Activated T-cell treated with anti-CD3 and anti-CD28 coated beads for 1 hour (primary cell): ENCODE measurements at places on chromosomes 16 and 17.

GRCh38 chr16:3143598-3144320 is 8.9 kb downstream of the ZNF213 start:
- no peak for DNase-seq

- no peak for DNase-seq
These were observed 33.8 kb downstream of the MARCHF10 start for GRCh38 chr17:62774338-62774737.

GRCh38 chr16:11976850-11977375 is 379 bp downstream of the SNX29 start:
- no peak for DNase-seq

GRCh38 chr17:44677136-44677535 is 12.4 kb downstream of the CCDC43 start:
- DNase-seq, result no peak

GRCh38 chr17:2335726-2336214 is 487 bp downstream of the TSR1 start:
- DNase-seq, result no peak

GRCh38 chr16:73058616-73059409 is 10.9 kb upstream of the ZFHX3 start:
- DNase-seq, result no peak

- no peak for DNase-seq
These were observed 15.6 kb downstream of the TLE7 start for GRCh38 chr16:71426069-71426879.

- no peak for DNase-seq
These were observed 20.1 kb downstream of the ZNF276 start for GRCh38 chr16:89741342-89742014.

GRCh38 chr17:40827746-40828453 is 5.5 kb upstream of the KRT10 start:
- DNase-seq, result no peak

DNA sequence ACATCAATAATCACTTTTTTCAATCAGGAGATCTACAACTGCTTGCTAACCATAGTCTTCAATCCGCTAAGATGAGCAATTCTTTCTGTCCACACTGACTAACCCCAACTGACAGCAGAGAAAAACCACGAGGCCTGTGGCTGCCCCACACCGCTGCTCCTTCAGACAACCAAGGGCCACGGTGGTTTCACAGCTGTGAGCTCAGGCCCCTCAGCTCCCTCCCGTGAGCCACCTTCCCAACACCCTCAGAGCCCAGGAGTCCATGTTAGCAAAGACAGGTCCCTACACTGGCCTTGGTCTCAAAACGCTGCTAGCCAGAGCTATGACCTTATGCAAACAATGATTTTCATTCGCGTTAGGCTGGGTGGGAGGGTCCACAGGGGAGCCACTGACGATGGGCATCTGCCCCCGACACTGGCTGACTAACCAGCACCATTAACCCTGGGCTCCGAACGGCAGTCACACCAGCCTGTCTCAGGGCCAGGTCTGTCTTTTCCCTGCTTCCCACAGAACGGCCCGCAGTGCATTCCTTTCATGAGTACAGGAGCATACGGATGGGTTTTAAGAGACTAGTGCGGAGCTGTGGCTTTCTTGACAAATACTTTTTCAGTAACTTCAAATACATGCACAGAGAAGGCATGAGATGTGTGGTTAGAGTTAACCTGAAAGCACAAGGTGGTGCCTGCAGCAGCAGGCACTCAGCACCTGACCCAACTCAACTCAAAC is 67.3 kb downstream of the ANKRD11 start:
- DNase-seq, result no peak

GRCh38 chr16:24729951-24730815 is 732 bp downstream of the TNRC6A start:
- peak; percentile 23 for DNase-seq

- no peak for DNase-seq
These were observed 10.8 kb downstream of the RCVRN start for GRCh38 chr17:9894231-9894630.

GRCh38 chr17:5042157-5043022 is 7.2 kb upstream of the SLC52A1 start:
- no peak for DNase-seq

DNA sequence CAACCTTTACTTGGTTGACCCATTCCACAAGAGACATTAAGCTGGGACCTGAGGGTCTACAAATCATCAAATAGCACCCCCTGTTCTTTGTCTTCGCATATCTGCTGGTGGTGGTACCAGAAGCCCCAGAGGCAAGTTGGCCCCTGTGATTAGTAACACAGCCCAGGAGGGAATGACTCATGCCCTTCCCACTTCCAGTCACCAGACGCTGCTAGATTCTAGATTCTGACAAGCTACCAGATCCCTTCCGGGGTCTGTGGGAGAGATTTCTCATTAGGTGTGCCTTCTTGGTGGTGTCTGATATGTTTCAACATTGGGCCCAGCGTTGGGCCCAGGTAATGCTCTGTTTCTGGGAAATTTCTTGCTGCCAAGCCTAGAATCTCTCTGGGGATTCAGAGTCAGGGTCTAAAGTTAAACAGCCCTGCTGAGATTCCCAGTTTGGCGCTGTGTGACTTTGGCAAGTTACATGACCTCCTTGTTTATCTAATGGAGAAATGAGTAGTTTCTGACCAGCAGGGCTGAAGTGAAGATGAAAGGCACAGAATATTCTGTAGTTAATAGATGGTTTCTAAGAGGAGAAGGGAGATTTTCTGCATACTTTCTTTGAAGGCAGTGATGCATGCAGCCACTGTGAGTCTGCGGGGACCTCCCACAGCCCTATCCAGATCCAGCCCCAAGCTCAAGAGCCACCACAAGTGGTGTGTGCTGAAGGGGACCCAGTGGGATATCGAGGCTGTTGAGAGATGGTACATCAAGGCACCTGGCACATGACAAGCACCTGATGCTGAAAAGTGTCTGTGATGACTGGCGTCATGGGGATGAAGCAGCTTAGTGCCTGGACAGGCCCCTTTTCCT is 3.9 kb downstream of the TRPV2 start:
- no peak for DNase-seq

DNA sequence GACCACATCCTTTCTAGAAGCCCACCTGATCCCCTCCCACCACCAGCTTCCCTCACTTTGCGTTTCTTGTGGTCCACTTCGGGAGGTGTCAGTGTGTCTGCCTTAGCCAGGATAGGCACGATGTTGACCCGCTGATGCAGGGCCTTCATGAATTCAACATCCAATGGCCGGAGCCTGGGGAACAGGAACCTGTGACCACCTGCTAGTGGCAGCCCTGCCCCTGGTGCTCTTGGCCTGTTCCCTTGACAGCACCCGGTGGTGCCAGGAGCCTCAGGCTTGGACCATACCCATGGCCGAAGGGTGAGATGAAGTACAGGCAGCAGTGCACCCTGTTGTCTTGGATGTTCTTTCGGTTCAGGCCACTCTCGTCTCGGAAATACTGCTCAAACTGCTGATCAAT is 7.2 kb upstream of the MTMR4 start:
- DNase-seq, result no peak

- DNase-seq, result no peak
These were observed 41.8 kb upstream of the SEC14L1 start for GRCh38 chr17:77098884-77099545.

GRCh38 chr16:9264067-9264466 is 172.6 kb downstream of the HAPSTR1 start:
- DNase-seq, result no peak

DNA sequence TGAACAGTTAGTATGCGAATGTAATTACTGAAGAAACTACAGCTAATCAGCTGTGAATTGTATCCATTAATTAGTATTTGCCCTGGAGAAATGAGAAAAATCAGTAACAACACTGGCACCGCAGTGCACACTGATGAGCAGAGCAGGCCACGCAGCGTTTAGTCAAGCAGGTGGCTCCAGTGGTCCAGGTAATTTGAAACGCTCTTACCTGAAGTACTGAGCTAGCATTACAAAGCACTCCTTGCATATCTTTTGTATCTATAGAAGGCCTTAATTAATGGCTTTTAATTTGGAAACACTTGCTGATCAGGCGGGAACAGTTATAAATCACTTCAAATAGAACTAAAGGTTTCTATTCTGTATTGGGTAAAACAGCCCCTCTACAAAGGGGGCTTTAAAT is 76.4 kb downstream of the TOX3 start:
- no peak for DNase-seq

DNA sequence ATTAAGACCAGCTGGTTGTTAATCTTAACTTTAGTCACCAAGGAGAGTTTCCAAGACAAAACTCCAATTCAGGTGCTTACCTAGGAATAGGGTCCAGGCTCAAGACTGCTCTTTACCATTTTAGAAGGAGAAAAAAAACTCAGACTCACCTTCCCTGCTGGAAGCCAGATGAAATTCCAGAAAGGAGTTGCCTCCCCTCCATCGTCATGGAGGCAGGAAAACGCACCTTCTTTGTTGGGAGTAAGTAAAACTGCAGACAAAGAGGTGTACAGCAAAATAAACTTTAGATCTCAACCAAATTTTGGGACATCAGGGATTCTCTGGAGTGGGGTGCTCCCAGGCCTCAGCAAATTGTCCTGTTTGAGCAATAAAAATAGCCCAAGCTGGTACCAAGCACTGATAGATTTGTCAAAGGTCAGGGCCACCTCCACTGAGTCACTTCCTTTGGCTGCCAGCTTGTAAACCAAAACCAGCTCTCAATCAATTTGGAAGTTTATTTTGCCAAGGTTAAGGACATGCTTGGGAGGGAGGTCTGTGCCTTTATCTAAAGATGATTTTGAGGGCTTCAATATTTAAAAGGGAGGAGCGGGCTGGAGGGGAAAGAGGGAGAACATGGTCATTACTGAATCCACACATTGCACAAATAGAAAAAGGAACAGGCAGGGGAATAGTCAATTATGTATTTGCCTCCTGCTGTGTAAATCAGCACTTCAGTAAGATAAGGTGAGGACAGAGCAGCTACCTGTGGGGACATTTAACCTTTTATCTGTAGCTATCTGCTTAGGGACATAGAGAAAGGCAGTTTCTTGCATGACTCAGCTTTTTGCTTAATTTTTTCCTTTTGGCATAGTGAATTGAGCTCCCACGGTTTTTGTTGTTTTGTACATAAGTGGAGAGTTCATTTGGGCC is 1.5 kb upstream of the ALDH3A2 start:
- DNase-seq, result no peak

GRCh38 chr17:73423159-73423715 is 111.4 kb upstream of the CDC42EP4 start:
- no peak for DNase-seq

GRCh38 chr17:35084987-35085386 is 21.5 kb upstream of the RFFL start:
- no peak for DNase-seq

DNA sequence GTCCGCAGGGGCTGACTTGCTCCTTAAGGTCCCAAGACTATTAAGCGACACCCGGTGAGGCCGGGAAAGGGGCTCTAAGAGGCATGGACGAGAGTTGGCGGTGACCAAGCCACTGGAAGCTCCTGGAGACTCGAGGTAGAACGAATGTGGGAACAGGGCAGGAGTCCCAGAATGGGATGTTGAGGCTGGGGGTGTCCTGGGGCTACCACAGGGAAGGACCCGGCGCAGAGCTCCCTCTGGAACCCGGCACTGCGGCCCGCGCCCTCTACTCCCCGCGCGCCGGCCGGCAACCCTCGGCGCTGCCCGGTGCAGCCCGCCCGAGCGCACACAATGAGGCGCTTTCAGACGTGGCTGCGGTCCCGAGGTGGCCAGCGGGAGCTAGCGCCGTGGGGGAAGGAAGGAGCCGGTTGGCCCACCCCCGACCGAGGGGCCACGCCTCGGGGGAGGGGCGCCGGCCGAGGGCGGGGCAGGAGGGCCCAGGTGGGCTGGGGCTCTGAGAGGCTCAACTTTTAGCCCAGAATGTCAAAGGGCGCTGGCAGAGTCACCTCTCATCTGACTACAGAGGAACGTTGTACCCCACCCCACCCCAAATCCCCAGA is at the start of gene CHST6:
TSS of gene CHST6 (minus strand) at position 366 of the 599 bp plus-strand sequence. CDS start 15,613 bp downstream, outside the sequence.
- no peak for DNase-seq

GRCh38 chr16:1612320-1613111 is at the start of gene CRAMP1:
CRAMP1 (plus strand) TSS chr16:1612360; CDS start chr16:1614640, 2,280 bp downstream.
- DNase-seq, result no peak

DNA sequence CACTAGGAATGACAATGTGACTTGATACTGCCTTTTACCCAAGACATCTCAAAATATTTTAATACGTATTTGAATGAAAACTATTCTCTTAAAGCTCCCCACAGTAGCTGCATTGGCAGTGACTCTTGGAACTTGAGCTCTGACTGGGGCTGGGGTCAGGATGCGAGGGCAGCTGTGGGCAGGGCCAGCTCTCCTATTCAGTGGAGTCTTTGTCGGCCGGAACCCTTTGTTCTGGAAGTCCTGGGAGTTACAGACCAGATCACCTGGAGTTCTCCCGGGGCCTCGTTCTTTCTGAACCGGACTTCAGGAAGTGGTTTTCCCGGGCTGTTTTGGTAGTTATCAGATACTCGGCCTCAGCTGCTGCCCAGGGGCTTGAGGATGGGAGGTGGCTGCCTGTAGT is 84.9 kb downstream of the NPIPB11 start:
- DNase-seq, result no peak

DNA sequence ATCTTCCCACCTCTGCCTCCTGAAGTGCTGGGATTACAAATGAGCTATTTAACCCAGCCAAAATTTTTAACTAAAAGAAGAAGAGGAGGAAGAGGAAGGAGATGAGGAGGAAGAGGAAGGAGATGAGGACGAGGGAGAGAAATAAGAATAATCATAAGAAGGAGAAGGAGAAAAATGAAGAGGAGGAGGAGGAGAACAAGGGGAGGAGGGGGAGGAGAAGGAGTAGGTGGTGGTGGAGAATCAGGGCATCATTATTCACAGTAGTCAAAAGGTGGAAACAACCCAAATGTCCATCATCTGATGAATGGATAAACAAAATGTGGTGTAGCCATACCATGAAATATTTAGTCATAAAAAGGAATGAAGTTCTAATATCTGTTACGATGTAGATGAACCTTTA is 21.2 kb upstream of the MGAT5B start:
- DNase-seq, result no peak

DNA sequence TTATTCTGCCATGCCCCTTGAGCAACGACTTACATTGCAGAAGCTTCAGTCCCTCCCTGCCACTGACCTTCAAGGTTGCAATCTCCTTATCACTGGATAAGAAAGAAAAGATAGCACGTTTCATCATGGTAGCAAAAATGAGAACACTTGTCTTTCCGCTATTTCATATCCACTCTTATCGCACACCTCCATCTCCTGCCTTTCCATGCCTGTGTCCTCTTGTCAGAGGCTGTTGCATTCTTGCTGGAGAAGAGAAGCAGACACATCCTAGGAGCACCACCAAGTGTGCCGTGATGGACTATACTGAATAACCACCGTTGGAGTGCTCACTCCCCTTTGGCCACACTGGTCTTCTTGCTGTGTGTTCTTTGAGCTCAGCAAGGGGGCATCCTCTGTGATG is 230.6 kb upstream of the IRX3 start:
- no peak for DNase-seq

- no peak for DNase-seq
These were observed 13.1 kb upstream of the BRD7 start for GRCh38 chr16:50381679-50382440.

DNA sequence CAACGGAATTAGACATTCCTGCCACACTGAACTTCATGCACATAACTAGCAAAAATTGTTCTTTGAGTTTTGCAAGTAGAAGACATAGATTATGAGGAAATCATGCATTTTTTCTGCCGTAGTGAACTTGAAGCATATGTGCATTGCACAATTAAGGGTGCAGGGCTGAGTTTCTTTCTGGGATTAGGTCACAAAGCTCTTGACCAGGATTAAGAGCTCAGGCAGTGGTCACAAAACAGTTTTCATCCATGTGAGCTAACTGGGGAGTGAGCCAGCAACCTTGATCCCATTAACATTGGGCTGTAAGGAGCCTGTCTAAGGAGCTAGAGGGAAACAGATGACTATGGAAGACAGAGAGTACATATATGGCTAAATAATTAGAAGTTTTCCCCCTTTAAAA is 143.7 kb downstream of the PMP22 start:
- DNase-seq, result no peak

- no peak for DNase-seq
These were observed 15.9 kb upstream of the PIK3R6 start for GRCh38 chr17:8883353-8883752.
